ENCODE measurements at places on chromosomes 1 and 21.

DNA sequence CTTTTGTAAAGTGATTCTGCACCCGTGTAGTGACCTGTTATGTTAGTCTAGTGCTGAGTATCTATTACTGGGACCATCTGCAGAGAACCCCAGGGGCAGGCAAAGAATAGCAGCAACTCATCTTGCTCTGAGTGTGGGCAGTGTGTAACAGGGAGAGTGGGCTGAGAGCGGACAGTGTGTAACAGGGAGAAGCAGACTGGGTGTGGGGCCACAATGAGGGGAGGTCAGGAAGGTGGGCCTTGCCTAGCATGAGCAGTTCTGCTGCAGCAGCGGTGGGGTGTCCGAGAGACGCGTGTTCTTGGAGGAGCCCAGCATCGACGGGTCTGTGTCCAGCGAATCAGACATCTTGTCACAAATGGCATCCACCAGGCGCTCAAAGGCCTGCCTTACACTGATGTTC, 41.2 kb upstream of the NRDC start:
- DNase-seq: no peak

- DNase-seq: no peak
Observed at GRCh38 chr1:235739631-235740030, 90.0 kb upstream of the GNG4 start.

- no peak for DNase-seq
Observed at GRCh38 chr21:33105088-33105487, 35.1 kb downstream of the OLIG1 start.

DNA sequence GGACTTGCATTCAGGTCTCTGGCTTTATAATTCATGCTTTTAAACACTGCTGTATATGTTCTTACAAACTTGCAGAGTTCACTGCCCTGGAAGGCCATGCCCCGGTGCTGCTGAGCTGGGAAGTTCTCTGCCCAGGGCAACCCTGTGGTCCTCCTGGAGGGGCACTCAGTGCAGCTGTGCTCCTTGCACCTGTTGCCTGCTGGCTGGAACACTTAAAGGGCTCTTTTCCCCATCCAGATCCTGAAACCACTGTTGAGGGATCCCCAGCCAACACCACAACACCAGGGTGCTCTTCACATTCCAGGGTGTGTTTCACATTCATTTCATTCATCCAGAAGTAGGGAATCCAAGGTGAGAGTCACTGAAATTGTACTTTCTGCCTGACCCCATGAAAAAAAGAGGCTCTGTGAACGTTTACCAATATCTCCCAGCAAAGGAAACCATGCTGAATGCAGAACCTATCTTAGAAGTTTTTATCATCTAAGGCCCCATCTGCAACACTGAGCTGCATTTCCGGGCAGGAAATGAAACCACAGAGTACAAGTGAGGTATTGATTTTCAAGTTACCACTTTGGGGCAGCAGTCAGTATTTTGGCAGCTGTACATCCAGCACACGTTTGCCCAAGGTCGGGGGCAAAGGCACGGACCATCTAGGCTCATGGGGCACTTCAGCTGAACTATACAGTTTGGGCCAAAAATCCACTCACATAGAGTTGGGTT, 16.4 kb upstream of the KIAA0040 start:
- peak; percentile 28 for DNase-seq

- DNase-seq: no peak
Observed at GRCh38 chr1:110676970-110677369, 2.2 kb upstream of the KCNA3 start.

- DNase-seq: no peak
Observed at GRCh38 chr1:98881901-98882300, 122.8 kb downstream of the PLPPR5 start.

GRCh38 chr1:244074559-244075171, 23.6 kb downstream of the ZBTB18 start:
- peak; percentile 40 for DNase-seq

All from stimulated activated CD4-positive, alpha-beta T cell treated with anti-CD3 and anti-CD28 coated beads, TNF-alpha, amount 100 ng/mL, for 4 hours (primary cell).